ENCODE measurements at places on chromosomes 6 and 20. TPM values are rescaled to one million over a fixed set of nuclear protein-coding genes. Genes with fewer than 3 reads are reported as not detected.
A peak's percentile ranks its signal among the peaks of the same experiment; 100 is the strongest.

CHD6 gene
- 38.9 TPM for total RNA-seq

GRCh38 chr6:16947375-16948015, 154.4 kb upstream of the STMND1 start:
- DNase-seq: no peak

DNA sequence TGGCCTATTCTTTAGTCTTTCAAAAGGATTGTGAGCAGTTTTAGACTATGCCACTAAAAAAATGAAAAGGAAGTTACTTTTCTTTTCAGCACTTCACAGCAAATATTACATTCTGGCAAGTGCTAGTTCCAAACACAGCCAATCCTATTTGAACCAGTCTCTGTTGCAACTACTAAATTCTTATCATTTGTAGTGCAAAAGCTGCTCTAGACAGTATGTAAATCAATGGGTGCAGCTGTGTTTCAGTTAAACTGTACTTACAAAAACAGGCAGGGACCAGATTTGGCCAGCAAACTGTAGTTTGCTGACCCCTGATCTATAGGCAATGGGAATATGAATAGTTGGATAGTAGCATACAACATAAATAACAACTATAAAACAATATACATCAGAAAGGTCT, 68.1 kb upstream of the TULP1 start:
- DNase-seq: no peak

DNA sequence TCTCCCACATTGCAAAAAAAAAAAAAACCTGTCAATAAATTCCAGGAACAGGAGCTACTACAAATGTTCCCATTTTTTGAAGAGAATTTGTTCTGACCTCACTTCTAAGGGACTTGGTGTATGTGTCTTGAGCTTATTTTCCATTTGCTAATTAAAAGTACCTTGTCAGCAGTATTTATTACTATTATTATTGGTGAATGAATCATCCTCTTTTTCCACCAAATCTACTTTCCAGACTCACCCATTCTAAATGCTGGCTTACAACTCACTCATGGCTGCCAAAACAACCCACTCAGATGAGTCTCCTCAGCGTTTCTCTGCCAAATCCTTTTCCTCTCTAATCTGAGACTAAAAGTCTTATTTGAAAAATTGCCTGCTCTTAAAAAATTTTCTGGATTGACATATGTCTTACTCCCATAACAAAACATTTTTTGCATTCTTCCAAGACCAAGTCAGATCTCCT, 33.2 kb upstream of the TASP1 start:
- no peak for DNase-seq

PRDM1 gene
- 0.85 TPM for total RNA-seq

DNA sequence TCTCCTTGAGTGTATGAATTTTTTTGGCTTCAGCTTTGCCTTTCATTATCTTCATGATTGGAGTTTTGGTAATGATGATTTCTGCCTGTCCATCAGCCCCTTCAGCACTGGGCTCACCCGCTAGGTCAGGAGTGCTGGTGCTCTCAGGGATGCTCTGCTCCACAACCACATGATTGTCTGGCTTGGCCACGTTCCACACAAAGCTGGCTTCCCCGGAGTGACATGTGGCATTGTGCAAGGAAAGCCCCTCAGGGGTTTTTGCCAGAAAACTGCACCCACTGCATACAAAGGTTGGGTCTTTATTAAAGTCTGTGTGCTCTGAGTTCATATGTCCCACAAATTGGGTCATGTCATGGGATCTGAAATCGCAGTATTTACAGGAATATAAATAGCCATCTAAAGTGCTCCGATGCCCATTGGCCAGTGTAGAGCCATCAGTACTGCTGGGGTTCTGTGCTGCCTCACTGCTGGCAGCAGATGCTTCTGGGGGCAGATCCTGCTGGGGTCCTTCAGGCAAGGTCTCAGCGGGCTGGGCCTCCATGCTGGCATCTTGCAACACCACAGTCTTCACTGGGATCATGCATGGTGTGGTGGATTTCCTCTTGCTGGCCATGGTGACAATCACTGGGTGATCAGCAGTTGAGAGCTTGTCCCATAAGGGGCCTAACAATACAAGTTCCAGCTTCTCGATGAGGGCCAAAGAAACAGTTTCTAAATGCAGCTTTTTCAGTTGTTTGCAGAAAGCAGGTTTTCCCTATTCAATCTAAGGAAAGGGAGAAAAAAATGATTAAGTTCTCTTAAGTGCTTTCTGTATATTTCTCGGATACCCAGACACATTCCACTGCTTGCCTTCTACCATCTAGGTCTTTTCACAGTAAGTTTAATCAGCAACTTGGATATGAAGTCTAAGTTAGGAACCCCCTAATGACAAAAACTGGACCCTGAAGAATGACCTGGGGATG, 67.2 kb downstream of the PLCG1 start:
- DNase-seq: no peak

DNA sequence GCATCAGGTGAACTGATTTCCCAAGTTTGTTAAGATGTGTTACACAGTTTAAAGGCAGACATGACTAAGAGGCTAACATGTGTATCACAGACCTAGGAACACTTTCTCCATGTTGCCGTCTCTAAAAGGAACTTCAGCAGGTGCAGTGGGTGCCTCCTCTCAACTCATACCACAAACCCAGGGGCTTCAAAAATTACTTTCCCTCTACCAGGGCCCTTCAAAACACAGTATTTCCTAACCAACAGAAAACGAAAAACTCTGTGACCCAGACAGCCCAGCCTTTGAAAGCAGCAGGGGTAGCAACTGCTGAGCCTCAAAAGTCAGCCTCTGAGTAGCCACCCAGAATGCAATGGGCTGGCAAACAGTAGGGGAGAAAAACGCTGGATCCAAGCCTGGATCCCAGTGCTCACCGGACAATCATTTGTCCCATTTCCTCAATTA, 28.5 kb downstream of the B4GALT5 start:
- no peak for DNase-seq

- DNase-seq: no peak
These were observed 3.5 kb upstream of the MYT1 start for GRCh38 chr20:64160526-64161355.

- peak; percentile 56 for DNase-seq
These were observed 18.0 kb upstream of the CSNK2A1 start for GRCh38 chr20:561437-562231.

DNA sequence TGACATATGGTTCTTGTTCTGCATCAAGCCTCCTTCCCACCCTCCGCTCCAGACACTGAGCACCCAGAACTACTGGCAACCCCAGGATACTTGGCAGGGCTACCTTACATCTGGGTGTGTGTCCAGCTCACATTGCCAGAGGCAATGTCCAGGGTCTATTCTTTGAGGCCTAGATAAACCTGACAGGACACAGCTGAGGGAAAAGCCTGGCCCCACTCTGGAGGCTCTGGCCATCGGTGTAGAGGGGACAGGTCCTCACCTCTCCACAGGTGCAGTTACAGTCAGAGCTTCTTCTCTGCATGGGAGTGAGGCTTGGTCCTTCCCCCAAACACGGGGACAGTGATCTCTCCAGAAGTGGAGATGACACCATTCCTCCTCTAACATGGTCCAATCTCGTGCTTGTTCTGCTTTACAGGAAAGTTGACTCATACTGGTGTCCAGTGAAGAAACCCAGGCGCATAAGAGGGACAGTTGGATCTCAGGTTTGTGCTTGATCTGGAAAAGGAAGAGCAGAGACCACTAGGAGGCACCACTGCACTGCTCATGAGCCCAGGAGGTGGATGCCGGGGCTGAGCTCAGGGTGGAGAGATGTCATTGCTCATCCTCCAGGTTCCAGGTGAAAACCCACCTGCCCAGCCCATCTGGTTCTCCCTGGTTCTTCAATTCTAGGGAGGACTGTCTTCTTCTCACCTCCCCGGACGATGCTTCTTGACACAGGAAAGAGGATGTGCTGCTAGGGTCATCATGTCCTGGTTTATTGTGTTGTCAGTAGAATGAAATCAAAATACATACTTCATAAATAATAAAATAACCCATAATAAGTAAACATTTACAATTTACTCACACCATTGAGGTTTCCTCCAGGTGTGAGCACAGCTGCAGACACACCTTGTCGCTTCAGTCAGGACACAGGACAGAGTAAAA, 14.7 kb downstream of the HLA-F start:
- DNase-seq: peak; percentile 34

DNA sequence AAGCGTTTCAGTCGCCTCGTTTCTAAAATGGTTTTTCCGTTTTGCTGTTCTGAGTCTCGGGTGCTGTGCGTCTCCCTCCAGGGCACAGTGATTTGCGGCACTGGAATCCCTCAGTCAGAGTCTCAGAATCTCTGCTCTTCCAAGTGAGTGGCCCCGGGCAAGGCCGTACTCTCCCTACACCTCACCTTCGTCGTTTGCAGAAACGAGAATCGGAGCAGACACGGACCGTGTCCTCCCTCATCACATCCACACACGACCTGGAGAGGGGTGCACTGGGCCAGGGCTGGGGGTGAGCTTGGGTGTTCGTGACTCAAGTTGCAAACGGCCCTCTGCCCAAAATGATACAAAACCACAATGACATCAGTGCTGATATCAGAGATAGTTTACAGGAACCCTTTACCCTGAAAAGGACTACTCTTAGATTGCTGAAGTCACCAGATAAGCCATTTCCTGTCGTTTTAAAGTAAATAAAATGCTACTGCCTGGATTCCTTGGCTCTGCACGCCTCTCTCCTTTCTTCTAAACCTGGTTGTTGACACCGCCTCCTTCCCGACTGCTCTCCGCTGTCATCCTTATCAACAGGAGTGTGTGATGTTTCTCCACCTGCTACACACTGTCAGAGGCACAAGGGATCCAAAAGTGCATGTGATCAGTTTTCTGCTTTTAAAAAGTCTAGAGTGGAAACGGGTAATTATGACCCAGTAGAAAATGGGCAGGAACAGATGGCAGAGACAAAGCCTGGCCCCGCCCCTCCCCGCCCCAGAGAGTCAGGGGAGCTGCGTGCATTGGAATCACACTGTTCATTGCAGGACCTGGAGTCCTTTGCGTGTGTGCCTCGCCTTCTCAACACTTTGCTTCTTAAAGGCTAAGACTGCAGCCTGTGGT, 38.4 kb downstream of the KIF25 start:
- DNase-seq: no peak

DNA sequence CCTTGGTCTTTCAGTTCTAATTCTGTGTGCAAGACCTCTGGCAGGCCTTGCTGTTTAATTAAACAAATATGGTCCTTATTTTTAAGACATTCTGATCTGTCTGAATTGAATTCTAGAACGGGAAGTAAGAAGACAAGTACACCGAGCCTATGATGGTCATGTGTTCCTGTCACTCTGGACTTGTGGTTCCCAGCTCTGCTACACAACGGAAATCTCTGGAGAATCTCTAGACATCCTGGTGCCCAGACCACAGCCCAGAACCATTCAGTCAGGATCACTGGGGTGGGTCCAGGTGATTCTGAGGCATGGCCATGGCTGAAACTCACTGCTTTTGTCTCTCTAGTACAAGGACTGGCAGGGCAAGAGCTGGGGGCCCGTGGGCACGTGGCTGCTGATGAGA, 15.9 kb upstream of the KCNK16 start:
- DNase-seq: no peak

DNA sequence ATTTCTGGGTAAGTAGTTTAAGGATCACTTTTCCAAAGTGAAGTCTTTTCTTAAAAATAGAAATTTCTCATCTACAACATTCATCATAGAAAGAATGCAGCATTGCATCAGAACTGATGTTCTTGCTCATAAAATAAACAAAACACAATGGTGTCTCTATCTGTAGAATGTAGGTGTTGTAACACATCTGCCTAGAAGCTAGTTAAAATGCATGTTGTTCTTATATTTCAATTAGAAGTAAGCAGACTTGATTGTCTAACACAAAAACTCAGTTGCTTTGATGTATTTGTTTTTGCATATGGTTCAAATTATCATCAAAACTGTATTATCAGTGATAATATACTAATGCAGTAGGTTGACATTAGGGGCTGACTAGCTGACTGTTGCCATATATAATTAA, 654.7 kb upstream of the FLRT3 start:
- no peak for DNase-seq

DNA sequence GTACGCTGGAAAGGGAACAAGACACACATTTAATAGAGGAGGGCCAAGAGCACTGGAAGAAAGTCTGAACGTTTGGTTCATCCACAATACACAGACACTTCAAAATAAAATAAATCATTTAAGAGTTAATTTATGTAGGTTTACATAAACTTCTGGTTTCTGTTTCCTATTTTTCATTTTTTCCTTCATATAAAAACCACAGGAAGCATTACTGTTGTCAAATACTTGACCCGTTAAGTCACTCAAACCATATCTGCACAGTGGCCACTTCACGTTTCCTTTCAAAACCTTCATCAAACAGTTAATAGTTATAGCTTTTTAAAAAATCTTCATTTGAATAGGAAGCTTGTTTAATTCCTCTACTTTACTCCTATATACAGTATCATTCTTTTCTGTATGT, 257.6 kb upstream of the THEMIS start:
- no peak for DNase-seq

DNA sequence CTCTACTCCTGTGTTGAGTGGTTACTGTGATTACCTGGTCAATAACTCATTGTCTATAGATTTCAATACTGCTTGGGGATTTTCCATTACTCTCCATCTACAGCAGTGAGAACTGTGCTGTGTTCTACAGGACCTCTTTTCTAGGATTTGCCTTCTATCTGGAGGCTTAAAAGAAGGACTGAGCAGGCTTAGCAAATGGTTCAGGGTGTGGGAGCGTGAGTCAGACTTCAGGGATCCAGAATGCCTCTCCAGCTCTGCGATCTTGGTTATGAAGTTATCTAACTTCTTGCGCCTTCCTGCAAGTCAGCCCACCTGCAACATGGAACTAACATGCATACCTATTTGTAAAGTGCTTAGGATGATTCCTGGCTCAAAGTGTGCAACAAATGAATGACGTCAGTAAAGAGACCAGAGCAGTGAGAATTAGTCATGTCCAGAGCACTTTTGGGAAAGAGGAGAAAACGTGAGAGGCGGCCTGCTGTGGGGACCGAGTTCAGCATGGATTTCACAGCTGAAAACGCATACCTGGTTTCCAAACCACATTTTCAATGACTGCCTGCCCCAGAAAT, 610.1 kb upstream of the CDH4 start:
- no peak for DNase-seq

DNA sequence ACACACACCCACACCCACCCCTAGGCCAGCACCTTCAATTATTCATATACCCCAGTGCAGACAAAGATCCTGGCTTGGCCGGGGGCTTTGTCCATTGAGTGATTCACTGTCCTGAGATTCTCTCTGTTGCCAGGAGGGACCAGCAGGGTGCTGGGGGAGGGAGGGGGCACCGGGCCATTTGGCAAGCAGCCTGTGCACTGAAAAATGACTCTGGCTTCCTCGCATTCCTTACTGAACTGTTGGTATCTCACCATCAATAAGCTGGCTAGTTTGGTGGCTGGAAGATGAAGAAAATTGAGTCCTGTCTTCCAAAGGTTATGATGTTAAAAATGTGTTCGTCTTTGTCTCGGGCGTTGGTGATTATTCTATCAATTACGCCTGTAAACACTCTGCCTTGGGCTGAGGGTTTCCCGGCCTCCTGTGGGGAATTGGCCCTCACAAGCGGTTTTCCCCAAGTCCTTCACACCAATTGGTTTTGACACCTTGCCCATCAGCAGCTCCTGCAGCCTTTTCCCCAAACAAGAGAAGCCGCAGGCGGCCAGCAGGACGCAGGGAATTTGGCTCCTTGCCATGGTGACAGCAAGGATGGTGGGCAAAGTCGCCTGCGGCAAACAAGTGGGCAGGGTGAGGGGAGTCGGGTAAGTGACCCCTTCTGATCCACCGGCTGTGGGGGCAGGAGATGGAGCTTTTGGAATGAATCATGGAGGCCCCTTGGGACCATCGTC, 4.9 kb downstream of the VSTM2L start:
- no peak for DNase-seq

- DNase-seq: no peak
These were observed 11.3 kb upstream of the MAPRE1 start for GRCh38 chr20:32808438-32808837.

POM121L2 gene
- not detected for total RNA-seq

- DNase-seq: peak; percentile 53
These were observed 20.3 kb downstream of the ZMYND8 start for GRCh38 chr20:47336129-47336754.

Measured in left ventricle myocardium inferior (tissue), 1 donor.